ENCODE measurements at places on chromosomes 6 and 20.

- no peak for DNase-seq
Observed at GRCh38 chr20:1526896-1527295, 30.6 kb downstream of the SIRPD start.

DNA sequence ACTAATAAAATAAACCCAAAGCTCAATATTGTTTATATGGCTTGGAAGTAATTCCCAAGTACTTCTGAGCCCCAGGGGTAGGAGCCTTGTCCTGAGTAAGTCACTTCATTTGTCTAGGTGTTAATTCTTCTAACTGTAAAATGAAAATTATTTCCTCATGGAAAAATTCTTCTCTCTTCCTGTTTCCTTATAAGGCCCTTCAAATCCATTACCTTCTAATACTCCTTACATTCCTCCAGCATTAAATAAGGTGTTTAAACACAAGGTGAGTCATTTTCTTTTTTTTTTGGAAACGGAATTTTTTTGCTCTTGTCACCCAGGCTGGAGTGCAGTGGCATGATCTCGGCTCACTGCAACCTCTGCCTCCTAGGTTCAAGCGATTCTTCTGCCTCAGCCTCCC lies 41.9 kb downstream of the PRR18 start:
- DNase-seq, result no peak

- no peak for DNase-seq
Observed at GRCh38 chr6:89522778-89523177, 89.8 kb downstream of the ANKRD6 start.

GRCh38 chr20:62504323-62504722 lies 28.5 kb upstream of the GATA5 start:
- DNase-seq, result no peak

- DNase-seq, result no peak
Observed at GRCh38 chr6:139732451-139732850, 358.0 kb upstream of the CITED2 start.

GRCh38 chr6:44590471-44590870 lies 203.0 kb downstream of the CDC5L start:
- DNase-seq, result no peak

DNA sequence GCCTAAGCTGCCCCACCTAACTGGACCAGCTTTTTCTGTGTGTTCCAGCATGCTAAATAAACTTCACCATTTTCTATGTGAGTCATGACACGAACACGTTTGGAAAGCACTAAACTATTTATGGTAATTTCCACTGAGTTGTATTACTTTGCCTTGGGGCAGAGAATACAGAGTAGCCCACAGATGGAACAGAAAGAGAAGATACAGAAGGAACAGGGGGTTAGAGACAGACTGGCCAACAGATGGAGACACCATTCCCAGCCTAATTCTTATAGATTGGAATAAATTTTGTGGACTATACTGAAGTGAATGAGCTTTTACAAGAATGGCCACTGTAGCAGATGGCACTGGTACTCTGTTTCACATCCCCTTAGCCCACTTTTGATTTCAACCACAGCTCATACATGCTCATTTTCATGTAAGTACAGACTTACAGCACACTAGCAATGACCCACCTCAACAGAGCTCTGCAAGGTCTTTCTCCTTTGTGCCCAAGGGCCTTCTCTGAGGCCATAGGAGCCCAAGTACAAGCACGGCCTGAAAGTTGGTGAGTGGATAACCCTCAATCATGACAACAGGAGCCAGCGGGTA lies 13.1 kb upstream of the NT5DC1 start:
- no peak for DNase-seq

DNA sequence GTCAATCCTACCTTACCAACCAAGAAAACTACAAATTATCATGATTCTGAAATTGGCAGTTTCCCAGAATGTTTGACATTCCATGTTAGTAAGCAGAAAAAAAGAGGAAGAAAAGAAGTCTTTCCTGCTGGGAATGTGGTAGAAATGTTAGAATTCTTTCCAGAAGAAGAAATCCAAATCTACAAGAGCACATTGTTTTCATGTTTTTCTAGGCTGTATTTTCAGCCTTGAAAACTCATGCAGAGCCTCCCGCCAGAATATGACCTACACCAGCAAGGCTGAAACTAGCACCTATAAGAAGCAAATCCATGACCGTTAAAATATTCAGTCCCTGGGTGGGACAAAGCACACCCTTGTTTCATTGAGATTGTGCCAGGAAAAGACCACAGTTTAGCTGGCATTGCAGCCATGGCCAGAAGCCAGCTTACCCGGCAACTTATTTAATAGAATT lies 259.4 kb downstream of the GJA1 start:
- DNase-seq, result no peak

DNA sequence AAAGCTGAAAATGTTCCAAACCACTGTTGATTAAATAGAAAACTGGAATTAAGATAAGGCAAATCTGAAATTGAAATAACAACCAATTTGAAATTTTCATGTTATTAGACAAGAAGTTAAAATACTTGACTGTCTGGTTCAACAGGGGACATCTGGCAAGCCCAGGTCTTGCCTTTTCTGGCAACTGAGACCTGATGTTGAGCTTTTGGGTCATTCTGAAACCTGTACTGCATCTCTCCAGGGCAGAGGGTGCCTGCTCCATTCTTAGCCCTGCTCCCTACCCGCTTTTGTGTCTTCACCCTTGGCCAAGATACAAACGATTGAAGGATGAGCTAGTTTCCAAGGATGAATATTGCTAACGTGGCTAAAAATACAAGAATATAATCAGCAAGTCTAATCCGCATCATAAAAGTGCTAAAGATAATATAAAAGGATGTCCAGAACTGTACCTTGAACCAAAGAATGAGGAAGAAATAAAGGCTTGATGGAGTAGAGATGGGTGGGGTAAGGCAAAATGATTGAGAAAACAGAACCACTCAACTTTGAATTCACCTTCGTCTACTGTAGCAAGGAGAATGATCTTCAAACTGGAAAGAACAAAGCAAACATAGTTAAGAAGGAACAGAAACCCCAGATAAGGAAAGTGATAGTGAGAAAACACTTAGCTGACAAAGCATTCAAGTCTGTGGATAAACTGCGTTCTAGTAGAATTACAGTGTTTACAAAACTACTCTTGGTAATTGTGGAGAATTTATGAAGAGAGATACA lies 109.8 kb upstream of the MAN1A1 start:
- no peak for DNase-seq

DNA sequence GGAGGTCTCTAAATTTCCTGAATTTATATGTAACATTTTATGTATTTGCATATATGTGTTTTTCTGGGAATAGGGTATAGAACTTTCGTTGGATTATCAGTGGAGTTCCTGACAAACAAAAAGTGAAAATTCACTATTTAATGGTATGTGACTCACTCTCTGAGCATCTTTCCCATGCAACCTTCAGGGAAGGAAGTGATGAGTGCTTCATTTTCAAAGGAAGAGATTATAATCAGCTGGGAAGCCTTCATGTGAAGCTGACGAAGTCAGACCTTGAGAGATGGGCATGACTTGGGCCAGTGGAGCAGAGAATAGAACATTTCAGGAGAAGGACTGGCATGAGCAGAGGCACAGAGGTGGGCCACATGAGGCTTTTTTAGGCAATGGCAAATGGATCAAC lies 72.7 kb downstream of the FAXC start:
- no peak for DNase-seq

GRCh38 chr6:82381278-82381677 lies 17.7 kb downstream of the TPBG start:
- DNase-seq, result no peak

Data from activated T-helper 1 cell treated with Interleukin-2 at 50 U/mL for 16 hours (primary cell).